ENCODE measurements at places on chromosomes 4 and X. TPM values are rescaled to one million over a fixed set of nuclear protein-coding genes. Genes with fewer than 3 reads are reported as not detected.

GRCh38 chrX:43559644-43560043 is 96.5 kb upstream of the MAOA start:
- DNase-seq, result peak; percentile 11

DNA sequence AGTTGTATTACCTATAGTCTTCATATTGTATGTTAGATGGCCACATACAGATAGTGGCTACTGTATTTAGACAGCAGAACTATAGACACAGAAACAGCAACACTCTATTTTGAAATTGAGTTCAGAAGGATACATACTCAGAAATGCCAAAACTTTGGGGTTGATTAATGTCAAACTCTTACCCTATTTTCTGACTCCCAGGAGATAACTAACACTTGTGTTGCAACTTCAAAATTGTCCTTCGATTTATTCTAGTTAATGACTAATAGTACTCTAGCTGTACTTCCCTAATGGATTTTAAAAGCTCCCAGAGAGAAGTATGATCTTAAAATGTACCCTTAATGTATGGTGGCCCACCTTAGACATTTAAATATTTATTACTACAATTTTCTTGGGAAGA is 229.9 kb upstream of the UGT8 start:
- no peak for DNase-seq

DNA sequence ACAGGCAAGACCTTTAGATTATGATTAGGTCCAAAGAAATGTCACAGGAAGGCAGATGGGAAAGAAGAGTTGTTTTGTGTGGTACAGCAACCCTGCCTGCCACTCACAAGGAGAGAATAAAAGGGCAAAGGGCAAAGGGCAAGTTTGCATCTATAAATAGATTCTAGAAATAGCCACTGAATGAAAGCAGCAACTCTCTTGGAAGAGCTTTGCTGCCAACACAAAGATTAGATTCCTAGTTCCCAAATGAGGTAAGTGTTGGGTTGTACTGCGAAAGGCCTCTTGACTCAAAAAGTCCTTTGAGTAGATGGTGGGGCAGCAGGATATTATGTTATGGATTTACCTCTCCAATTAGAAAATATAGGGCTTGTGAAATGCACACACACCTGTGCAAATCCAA is 61.2 kb downstream of the MOSPD2 start:
- no peak for DNase-seq

DNA sequence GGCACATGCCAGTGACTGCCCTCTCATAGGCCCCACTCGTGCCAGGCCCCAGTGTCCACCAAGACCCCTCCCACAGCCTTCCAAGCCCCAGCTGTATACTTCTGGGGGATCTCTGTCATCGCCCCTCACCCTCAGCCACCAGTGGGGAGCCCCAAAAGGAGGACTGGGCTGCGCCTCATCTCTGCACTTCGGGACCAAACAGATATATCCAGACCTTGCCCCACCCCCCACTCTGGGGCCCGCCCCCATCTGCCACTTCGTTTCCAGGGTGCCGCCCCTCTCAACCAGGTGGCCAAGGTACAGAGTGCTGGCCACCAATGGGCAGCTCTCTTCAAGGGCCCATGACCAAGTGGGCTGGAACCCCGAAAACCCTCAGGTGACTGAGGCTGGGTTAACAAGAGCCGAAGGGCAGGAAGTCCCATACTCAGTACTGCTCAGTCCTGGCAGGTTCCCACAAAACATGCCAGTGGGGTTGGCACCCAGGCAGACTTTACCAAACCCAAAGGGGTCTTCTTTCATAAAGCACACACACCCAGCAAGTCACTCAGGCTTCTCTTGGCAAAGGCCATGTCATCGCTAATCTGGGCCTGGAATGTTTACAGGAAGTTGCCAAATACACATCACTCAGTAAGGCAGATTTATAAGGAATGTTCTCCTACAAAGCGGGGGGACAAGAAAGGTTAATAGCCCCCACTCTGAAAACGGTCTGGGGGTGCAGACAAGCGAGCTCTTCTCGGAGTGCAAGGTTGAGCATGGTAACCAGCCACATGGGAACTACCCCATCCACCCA is 4.4 kb downstream of the ZFYVE28 start:
- DNase-seq, result no peak

DNA sequence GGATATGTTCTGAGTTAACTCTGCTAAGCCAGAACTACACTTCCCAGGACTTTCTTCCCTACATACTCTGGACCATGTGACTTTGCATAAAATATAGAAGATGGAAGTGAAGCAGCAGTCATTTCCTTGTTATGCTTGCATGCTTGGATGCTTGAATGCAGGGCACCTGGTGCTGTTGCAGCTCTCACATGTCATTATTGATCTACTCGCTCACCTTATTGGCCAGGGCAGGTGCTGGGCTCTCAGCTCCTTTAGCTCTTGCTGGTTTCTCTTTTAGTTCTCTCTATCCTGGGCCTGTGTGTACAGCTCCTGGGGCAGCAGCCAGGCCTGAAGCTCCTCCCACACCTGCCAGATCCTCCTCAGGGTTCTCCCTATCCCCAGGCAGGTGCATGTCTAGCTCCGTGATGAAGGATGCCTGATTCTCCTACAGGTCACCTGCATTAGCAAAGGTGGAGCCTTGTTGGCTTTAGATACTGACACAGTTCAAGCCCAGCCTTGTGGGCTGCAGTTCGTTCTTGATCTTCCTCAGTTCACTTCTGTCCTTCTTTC is 53.3 kb downstream of the MED28 start:
- no peak for DNase-seq

GSX2 gene
- total RNA-seq, result not detected
